ENCODE measurements at places on chromosomes 4 and X.

DNA sequence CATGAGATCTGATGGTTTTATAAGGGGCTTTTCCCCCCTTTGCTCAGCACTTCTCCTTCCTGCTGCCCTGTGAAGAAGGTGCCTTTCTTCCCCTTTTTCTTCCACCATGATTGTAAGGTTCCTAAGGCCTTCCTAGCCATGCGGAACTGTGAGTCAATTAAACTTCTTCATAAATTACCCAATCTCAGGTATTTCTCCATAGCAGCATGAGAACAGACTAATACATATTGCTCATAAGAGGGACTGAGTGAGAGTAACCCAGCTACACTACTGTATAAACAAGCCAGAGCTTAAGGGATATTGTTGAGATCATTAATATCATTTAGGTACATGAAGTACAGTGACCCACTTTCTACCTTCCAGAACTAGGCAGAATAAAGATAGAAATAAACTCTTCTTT is 102.9 kb downstream of the TEX13A start:
- DNase-seq = no peak

GRCh38 chrX:139831675-139832456 is 101.0 kb downstream of the ATP11C start:
- DNase-seq = peak; percentile 74

DNA sequence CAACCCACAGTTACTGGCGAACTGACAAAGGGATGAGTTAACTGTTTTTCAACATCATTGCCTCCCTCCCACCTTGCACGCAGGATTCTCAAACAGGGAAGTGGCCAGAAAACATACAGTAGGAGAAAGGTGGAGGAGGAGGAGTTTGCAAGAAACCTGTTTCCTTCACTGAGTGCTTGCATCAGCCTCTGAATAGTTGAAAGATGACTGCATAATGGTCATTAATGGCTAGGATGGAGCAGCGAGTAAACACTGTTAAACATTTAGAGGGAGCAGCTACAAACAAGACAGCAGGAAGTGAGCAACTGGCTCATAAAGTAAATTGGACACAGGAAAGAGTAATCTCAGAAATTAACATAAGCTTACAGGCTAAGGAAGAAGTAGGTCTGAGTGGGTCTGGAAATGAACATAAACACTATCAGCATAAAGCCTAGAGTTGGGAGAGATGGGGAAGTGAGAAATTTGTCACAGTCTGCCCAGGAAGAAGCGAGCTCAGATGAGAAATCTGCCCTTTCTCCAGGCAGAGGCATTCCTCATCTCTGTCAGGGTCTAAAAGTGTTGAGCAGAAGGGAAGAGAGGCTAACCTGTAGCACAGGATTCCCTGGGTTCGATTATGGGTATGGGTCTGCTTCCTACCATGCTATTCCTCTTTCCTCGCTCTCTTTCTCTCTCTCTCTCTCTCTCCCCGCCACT is 38.6 kb downstream of the TRPC5OS start:
- DNase-seq = peak; percentile 3

- peak; percentile 55 for DNase-seq
Observed at GRCh38 chr4:154035341-154035740, 246.5 kb upstream of the SFRP2 start.

GRCh38 chr4:26380740-26381139 is 59.9 kb downstream of the RBPJ start:
- DNase-seq = no peak
